Stimulated activated CD8-positive, alpha-beta memory T cell treated with anti-CD3 and anti-CD28 coated beads, Interleukin-4, amount 100 ng/mL, for 4 hours (primary cell): ENCODE measurements at places on chromosomes 4 and X.

DNA sequence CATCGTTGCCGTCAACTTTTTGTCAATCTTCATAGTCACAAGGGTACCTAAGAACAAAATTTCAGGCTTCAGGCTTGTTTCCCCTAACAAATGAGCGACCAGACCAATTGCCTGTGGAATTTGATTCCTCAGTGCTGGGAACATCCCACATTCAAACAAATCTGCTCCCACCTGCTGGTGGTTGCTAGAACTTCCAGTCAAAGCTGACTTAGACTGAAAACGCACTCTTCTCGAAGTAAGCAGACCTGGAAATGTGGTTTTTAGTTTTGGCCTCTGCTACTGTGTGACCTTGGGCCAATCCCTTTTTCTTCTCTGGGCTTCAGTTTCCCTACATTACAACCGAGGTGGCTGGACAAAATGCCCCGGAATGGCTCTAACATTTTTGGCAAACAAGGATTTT lies 1.8 kb upstream of the GABRQ start:
- no peak for DNase-seq

DNA sequence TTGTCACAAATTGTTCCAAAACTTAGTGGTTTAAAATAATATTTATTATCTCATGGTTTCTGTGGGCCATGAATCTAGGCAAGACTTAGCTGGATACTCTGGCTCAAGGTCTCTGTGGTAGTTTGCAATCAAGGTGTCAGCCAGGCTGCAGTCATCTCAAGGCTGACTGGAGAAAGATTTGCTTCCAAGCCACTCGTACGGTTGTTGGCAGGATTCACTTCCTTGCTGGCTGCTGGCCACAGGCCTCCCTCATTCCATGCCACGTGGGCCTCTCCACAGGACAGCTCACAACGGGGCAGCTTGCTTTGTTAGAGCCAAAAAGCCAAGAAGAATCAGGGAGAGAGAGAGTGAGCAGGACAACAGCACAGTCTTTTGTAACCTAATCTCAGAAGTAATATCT lies 101.4 kb downstream of the WWC2 start:
- no peak for DNase-seq

DNA sequence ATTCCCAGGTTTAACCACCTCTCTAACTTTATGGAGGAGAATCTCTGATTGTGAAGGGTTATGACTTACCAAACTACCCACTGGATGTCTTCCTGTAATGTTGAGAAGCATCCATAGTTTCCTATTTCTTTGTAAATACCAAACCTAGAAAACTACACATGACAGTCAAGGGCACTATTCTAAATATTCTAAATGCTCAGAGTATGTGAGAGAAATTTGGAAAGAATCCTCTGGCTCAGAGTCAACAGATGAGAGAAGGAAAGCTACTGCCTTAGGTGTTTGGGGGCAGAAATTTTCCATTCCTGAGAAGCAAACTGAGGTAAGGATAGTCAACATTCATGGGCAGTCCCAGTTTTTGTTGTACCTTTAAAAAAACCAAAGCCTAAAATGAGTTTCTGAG lies 155.8 kb downstream of the KCNIP4 start:
- DNase-seq, result no peak

DNA sequence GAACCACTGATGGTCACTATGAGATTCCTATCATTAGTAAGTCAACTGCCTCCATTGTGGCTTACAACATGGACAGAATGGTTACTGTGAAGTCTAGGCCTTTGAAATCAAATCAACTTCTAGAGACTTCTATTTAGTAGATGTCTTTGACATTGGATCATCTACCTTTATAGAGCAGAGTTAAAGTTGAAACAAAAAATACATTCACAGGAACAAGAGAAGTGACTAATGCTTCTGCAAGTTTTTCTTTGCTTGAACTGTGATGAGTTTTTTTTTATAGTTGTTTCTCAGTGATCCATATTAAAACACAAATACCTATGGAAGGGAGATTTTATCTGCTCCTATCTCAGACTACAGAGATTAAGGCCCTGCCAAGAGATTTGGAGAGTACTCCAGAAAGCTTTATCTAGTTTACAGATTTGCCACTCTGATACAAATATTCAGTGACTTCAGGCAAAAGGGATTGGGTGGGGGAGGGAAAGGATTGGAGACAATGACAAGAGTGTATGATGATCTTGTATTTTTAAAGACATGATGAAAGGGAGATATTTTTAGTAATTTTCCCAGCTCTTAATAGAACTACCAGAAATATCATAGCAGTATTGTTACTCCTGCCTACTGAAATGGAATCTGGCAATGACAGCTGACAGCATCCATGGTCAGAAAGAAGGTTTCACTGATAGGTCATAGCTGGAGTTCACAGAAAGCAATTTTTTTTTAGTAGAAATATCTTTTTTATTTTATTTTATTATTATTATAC lies 16.0 kb upstream of the EPGN start:
- no peak for DNase-seq

- no peak for DNase-seq
Measured at GRCh38 chrX:39811376-39811775, 286.4 kb downstream of the BCOR start.

GRCh38 chr4:72377491-72378194 lies 191.4 kb downstream of the ADAMTS3 start:
- no peak for DNase-seq

DNA sequence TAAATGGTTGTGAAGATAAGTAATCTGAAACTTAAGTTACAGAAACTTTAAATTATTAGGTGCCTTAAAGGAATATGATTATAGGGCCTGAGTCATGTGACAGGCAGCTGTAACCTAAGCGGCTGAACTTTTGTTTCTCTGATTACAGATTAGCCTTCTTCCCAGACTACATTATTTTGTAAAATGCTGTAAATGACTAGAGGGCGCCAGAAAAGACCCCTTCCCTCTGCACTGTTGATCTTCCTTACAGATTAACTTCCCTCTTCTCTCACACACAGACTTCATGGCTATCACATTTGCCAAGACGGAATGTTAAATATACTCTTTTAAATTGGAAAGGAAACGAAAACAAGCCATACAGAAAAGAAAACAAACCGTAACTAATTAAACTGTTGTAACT lies 96.6 kb downstream of the EVC2 start:
- DNase-seq, result no peak

DNA sequence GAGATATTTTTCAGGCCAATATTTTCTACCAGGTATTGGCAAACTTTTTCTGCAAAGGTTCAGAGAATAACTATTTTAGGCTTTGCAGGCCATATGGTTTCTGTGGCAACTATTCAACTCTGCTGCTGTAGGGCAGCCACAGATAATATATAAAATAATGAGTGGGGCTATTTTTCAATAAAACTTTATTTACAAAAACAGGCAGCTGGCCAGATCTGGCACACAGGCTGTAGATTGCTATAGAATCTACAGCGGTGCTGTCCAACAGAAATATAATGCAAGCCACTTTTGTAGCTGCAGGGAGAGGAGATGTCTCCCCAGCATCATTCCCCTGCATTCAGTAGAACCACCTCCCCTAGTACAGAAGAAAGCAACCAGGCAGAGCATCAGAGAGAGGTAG lies 97.6 kb upstream of the BCOR start:
- no peak for DNase-seq

- no peak for DNase-seq
Measured at GRCh38 chr4:144449611-144450010, 196.3 kb upstream of the HHIP start.

GRCh38 chr4:188341428-188341827 lies 202.2 kb downstream of the TRIML1 start:
- DNase-seq, result no peak

- no peak for DNase-seq
Measured at GRCh38 chr4:84263415-84263814, 235.7 kb downstream of the NKX6-1 start.

DNA sequence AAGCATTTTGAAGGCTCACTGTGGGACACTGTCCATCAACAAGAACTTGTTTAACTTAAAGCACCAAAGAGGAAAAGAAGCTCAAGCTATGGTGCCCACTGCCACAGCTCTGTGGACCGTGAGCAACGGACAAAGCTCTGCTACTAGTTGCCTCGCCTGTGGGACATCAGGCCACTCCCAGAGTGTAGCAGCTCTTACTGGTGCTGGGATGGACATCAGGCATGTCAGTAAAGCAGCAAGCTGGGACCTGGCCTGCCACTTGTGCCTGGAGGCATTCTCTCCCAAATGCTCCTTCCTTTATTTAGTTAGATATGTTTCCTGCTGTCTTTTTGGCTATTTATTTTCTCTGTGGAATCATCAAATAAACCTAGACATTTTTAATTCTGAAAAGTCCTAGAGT lies 46.7 kb downstream of the TMEM154 start:
- no peak for DNase-seq

DNA sequence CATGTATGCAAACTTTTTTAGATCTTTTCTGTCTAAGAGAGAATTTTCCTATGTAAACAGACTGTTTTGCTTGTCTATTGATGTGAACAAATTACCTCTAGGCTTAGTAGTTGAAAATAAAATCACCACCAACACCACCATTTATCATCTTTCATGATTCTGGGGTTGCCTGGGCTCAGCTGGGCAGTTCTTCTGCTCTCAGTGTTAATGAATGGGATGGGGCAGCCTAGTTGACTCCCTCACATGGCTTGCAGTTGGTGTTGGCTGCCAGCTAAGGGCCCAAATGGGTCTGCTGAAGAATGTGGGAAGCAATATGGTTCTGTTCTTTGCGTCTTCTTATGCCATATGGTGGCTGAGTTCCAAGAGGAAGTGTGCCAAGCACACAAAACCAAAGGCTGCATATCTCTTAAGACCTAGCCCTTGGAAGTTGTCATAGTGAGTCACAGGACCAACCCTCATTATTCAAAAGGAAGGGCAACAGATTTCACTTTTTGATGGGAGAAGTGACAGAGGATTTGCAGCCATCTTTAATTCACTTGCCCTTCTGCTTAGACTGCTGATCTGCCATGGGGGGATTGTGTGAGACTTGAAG lies 17.9 kb downstream of the REELD1 start:
- DNase-seq, result no peak

- no peak for DNase-seq
Measured at GRCh38 chr4:8224975-8225625, 26.0 kb downstream of the SH3TC1 start.

GRCh38 chr4:7672601-7673000 lies 237.9 kb upstream of the PSAPL1 start:
- no peak for DNase-seq

- DNase-seq, result no peak
Measured at GRCh38 chr4:163462556-163462955, 11.0 kb downstream of the TKTL2 start.

GRCh38 chr4:40827758-40828157 lies 78.0 kb downstream of the NSUN7 start:
- no peak for DNase-seq

DNA sequence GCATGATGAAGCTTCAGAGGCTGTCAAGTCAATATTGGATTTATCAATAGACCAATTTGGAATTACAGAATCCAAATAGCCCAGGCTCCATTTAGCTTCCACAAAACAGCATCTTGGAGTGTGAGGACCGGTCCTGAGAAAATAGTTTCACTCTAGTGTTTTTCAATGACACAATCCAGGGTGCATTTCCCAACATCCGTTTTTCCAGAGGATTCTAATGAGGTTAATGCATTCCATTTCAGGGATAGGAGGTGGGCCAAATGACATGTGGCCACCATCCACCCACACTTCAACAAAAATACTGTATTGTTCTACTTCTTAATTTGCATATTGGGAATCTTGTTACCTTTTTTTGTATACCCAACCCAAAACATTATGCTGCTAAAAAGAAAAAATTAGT lies 229.8 kb upstream of the LDB2 start:
- DNase-seq, result no peak

DNA sequence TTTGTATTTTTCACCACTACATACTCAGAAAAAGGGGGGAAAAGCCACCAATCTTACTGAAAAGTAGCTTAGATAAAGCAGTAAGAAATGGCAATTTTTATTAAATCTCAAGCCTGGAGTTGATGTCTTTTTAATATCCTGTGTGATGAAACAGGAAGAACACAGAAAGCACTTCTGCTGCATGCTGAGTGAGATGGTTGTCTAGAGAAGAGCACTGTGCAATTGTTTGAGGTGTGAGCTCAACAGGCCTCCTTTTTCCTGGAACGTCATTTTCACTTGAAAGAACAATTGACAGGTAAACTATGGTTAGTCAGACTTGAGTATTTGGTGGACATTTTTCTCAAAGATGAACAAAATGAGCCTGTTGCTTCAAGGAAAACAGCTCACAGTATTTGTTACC lies 73.9 kb downstream of the RTL5 start:
- DNase-seq, result no peak

- no peak for DNase-seq
Measured at GRCh38 chrX:15566244-15566643, 34.5 kb downstream of the ACE2 start.

GRCh38 chrX:38664285-38664684 lies 102.9 kb downstream of the TSPAN7 start:
- DNase-seq, result no peak

- no peak for DNase-seq
Measured at GRCh38 chrX:43745938-43746721, 90.0 kb downstream of the MAOA start.

DNA sequence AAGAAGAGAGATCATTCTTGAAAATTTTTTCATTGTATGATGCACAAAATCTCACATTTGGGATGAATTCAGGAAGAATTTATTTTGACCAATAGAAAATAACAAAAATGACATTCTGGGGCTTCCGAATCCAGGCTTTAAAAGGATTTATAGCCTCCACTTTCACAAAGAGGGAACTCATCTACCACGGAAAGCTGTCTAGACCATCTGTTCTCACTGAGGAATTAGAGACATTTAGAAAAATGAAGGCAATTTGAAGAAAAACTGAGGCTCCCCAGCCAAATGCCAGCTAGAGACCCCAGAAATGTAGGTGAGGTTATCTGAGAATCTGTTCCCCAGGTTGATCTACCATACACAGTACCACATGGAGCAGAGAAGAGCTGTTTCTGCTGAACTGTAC lies 464.3 kb downstream of the TMA16 start:
- no peak for DNase-seq

DNA sequence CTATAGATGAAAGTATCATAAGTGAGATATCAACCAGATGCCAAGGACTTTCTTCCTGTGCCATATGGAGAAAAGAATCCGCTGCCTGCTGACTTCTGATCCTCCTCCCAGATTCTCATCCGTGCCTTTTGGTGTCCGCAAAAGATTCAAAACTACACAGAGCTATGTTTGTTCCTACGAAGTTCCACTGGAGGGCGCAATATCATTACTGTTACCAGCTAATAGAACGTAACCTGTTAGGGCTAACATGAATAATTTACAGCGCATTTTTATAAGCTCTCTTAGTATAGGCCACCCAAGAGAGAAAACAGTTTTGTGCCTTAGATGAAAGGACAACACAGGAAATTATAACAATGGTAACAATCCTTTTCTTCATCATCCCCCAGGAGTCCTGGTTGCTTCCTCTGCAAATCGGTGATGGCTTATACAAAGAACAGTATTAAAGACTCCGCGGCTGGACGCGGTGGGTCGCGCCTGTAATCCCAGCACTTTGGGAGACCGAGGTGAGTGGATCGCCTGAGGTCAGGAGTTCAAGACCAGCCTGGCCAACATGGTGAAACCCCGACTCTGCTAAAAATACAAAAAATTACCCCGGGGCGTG lies 22.8 kb upstream of the CENPVL3 start:
- no peak for DNase-seq
